Effector CD4-positive, alpha-beta T cell (primary cell): ENCODE measurements at places on chromosomes 6 and 20.
A peak's percentile ranks its signal among the peaks of the same experiment; 100 is the strongest.

GRCh38 chr20:51570739-51571459, 28.4 kb upstream of the NFATC2 start:
- no peak for DNase-seq

- no peak for DNase-seq
These were observed 2.5 kb downstream of the SLC17A1 start for GRCh38 chr6:25829375-25829774.

DNA sequence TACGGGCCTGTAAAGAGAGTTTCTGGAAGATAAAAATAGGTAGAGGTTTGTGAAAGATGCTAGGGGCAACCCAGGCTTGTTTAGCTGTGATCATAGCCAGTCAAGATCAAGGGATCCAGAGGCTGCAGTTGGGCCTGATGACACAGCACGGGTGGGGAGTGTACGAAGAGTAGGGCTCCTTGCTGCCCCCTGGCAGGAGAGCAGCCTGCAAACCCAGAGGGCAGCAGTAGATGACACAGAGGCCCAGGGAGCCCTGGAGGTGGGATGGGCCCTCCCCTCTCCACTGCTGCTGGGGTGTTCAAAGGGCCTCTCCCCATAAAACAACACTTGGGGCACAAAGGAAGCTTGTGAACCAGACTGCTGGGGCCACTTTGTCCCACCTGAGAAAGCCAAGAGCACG, 47.2 kb downstream of the VEGFA start:
- no peak for DNase-seq

GRCh38 chr6:128438393-128438792, 82.0 kb downstream of the PTPRK start:
- no peak for DNase-seq

- DNase-seq, result no peak
These were observed 1.5 kb downstream of the COL21A1 start for GRCh38 chr6:56245903-56246351.

- no peak for DNase-seq
These were observed 1.3 kb downstream of the AVP start for GRCh38 chr20:3082955-3083952.

DNA sequence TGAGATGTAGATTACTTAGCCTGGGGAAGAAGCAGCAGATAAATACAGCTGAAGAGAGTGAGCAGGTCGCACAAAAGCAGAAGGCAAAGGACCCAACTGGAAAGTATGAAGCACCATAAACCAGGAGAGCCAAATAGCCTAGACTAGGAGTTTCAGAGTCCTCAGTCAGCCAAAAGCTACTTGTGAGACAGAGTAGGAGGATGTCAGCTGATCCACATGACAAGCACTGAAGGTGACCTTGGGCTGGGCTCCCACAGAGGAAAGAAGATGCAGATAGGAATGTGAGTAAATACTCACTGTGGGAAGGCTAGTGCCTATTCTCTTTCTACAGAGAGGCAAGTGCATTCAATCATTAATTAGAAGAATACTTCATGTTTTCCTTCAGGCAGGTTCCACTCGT, 274.0 kb upstream of the POU3F2 start:
- DNase-seq, result no peak

DNA sequence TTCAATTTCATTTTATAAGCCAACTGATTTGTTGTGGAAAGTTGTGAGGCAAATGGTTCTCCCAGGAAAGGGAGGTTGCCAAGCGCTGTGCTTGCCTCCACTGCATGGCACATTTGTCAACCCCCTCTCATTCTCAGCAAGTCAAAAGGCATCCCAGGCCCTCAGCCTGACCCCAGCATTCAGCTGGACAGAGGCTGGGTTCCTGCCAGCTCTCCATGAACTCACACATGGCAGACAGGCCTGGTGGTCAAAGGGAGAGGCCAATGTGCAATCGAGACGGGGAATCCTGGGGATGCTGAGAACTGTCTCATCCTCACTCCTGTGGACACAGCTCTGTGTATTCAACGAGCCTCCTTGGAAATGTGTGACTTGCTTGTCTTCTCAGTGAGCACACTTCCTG, 106.0 kb upstream of the CDH4 start:
- DNase-seq, result no peak

- peak; percentile 27 for DNase-seq
These were observed 77.2 kb downstream of the BACH2 start for GRCh38 chr6:90219209-90219985.

DNA sequence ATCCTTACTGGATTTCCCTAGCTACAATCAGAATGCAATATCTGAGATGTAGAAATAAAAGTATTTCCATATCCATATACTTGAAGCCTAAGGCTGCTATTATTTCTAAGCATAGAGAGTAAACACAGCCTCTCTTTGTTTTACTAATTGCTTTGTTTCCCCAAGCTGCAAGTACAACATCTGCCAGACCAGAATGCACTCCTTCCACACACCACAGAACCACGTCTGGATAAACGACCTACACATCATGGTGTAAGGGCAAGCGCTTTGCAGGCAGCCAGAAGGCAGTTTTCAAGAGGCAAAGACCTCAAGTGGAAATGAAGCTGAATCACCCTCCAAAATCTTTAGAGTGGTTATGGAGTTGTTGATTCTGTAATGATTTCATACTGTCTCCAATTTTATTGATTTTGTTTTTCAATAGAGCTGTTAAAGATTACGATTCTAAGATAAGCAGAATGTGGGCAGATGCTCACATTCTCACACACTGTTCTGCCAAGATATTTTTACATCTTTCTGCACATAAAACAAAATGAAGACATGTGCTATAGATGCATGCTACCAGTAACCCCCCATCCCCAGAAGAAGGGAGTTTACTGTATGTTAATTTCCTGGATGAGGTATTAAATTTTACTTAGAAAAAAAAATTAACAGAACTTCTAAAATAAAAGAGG, 88.8 kb downstream of the THEMIS start:
- DNase-seq, result no peak

DNA sequence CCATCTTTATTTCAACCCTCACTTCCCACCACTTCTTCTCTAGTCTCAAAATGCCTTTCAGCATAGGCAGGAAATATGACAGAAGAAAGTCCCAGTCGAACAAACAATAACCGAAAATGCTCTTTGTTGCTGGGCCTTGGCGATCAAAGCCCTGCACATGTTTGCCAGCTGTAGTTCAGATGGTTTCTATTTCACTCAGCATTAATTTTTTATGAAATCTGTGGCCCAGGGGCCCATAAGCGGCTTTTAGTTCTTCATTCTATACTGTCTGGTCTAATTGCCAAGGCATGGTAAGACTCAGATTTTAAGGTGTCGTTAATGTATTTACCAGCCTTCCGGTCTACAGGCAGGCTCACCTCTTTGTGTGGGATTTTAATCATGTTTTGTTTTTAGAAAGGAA, 10.9 kb upstream of the F13A1 start:
- no peak for DNase-seq

DNA sequence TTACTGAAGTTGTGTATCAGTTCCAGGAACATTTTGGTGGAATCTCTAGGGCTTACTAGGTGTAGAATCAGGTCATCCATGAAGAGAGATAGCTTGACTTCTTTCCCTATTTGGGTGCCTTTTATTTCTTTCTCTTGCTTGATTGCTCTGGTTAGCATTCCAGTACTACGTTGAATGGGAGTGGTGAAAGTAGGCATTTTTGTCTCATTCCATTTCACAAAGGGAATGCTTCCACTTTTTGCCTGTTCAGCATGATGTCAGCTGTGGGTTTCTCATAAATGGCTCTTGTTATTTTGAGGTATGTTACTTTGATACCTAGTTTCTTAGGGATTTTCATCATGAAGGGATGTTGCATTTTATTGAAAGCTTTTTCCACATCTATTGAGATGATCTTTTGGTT, 195.3 kb downstream of the MOXD1 start:
- DNase-seq, result no peak

GRCh38 chr6:165159460-165159859, 149.9 kb downstream of the C6orf118 start:
- no peak for DNase-seq

DNA sequence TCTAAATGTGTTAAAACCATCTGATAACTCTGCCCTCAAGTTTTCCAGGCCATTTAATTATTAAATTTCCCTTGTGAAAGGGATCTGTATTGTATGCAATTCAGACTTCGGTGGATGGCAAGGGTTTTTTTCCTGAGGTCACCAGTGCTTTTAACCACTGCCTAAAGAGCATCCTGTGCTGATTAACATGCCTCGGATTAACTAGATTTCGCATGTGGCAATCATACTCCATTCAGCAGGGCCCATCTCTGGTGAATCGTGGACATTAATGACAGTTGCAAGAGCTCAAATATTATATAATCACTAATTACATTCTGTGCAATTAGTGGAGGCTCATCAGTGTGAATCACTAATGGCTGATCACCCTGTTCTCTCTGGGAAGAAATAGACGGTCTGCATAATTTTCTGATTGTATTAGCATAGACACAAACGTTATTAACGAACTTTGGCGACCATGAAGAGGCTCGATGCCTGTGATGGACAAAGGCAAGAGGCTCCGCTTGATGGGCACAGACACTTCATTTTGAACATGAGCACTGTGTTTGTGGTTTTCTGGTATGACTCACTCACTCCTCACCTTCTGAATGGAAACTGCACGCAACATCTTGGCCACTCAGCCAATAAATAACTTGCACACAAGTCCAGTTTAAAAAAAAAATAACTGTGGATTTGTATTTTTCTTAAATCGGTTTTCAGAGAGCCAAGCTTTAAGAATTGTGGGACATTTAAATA, 31.4 kb downstream of the LINC00237 start:
- no peak for DNase-seq

GRCh38 chr6:129646642-129647041, 63.3 kb downstream of the ARHGAP18 start:
- no peak for DNase-seq

DNA sequence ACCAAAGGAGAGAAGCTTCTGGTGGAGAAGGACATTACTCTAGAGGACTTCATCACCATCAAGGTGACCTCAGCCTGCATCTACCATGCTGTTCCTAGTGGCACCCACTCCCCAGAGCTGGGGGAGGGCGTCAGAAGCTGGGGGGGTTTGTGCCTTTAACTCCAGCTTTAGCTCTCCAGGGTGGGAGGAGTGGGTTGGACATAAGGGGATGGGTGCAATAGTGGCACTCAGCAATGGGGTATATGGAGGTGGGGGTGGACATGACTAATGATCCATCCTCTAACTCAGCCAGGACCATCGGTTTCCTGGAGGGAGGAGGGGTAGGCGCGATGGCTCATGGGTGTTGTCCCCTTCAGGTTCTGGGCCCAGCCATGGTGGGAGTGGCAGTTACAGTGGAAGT, 40.1 kb downstream of the SNRPB start:
- no peak for DNase-seq

- DNase-seq, result no peak
These were observed 167.9 kb upstream of the KCNG1 start for GRCh38 chr20:51190783-51191180.

DNA sequence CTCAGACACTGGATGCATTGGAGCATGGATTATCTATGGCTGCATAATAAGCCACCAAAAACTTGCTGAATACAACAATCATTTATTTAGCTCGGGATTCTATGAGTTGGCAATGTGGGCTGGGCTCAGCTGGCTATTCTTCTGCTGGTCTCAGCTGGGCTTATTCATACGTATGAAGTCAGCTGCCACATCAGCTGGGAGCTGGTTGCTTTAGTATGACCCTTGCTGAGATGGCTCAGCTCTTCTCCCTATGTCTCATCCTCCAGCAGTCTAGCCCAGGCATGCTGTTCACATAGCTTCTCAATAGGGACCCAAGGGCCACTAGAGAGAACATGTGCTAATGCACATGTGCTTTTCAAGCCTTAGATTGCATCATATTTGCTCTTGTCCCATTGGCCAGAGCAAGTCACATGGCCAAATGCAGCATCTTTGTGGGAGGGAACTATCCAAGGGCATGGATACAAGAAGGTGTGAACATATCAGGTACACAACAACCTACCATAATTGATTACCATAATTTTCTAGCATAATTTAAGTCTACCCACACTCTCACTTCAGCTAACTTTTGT, 444.6 kb downstream of the KIF16B start:
- DNase-seq, result no peak

GRCh38 chr6:113627480-113627879, 229.7 kb upstream of the MARCKS start:
- DNase-seq, result no peak

- no peak for DNase-seq
These were observed 493.3 kb downstream of the ADGRB3 start for GRCh38 chr6:69128411-69128810.

GRCh38 chr6:39347906-39348585, 25.5 kb upstream of the KCNK16 start:
- DNase-seq, result peak; percentile 41

- no peak for DNase-seq
These were observed 20.6 kb downstream of the JARID2 start for GRCh38 chr6:15266423-15266996.

DNA sequence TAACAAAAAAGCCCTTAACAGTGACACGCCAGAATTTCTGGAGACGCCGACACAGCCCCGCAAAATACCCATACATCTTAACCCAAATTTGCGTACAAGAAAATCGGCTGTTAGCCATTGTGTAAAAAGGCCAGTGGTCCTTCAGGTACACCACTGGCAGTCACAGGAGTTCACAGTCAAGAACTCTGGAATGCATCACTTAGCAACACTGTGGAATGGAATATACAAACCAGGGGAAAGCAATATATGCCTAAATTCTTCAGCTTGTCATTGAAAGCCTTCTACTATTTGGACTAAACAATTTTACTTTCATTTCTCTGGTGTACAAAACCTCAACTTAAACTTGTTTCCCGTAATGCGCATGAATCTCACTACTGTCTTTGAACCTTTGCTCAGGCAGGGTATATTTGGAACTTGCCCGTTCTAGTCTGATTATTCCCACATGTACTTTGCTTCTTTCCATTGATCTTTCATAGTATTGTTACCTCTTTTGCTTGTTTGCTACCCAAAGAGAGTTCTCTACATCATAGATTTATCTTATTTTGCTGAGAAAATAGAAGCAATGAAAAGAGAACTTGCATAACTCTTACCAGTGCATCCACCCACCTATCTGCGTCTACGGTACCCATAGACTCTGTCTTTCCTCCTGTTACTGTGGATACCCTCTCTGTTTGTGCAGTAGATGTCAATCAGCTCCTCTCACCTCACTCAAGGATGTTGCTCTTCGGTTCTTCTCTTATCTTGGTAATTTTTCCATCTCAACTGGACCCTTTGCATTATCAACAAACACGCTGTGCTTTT, at the start of gene ARMH2:
Gene ARMH2 (minus strand): TSS at position 178 of the 801 bp plus-strand sequence. CDS start 60 bp downstream, at position 118.
- no peak for DNase-seq
